ENCODE measurements at places on chromosomes 11 and 22.

DNA sequence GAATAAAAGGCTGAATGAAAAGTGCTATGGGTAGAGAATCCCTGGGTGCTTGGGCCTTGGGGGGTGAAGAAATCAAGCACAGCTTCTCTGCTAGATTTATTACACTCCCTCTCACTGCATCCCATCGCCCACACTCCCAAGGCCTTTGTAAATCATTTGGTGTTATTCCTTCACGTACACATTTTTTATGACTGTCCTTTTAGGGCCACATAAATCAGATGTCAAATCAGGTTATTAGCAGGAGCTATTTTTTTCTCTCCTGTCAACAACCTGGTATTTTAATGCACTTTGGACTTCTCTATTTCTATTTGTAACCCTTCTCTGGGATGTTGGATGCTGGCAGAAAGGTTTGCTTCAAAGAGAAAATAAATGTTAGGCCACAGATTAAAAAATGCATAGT, 408.8 kb downstream of the INSC start:
- no peak for DNase-seq

DNA sequence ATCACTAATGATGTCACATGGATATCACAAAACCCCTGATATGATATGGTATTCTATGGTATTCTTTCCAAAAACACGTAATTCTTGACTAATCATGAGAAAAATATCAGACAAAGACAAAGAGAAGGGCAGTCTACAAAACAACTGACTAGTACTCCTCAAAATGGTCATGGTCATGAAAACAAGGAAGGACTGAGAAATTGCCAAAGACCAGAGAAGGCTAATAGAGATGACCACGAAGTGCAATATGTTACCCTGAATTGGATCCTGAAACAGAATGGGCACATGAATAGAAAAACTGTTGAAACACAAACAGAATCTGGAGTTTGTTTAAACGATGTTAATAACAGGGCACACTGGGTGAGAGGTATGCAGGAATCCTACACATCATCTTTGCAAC, 10.2 kb downstream of the CKAP5 start:
- DNase-seq, result no peak

GRCh38 chr11:113808931-113809330, 29.3 kb downstream of the CLDN25 start:
- no peak for DNase-seq

DNA sequence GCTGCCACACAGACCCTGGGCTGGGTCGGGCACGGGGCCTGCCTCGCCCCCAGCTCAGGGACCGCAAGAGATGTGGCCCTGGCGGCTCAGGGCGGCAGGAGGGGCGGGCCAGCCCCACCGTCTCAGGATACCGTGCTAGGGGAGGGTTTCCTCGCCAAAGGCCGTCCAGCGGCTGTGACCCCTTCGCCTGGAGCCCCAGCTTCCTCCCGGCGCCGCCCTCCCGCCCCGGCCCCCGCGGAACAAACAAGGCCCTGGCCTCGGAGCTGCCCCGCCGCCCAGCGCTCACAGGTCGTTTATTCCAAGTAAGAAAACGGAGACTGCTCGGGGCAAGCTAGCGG, 543 bp upstream of the AP2A2 start:
- no peak for DNase-seq

DNA sequence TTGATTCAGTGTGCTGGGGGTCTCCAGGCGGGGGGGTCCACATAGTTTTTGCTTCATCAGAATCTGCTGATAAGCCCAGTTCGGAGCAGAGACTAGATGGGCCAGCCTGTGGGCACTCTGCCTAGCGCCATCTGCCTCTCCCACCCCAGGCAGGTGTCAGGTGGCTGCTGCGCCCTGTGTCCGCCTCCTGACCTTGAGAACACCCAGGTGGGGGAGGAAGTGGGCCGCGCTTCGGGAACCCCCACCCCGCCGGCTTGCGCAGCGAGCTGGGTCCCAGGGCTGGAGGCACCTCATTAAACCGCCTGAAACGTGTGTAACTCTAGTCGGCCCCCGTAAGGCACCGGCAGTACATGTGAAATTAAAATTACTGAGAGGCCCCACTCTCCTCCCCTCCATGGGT, 113.6 kb downstream of the KCNQ1 start:
- DNase-seq, result no peak

GRCh38 chr11:129215506-129216245, 23.6 kb upstream of the ARHGAP32 start:
- no peak for DNase-seq

Measured in stimulated activated CD8-positive, alpha-beta memory T cell treated with anti-CD3 and anti-CD28 coated beads, Interleukin-4, amount 100 ng/mL, for 24 hours (primary cell).